ENCODE measurements at places on chromosomes 6 and 20.

DNA sequence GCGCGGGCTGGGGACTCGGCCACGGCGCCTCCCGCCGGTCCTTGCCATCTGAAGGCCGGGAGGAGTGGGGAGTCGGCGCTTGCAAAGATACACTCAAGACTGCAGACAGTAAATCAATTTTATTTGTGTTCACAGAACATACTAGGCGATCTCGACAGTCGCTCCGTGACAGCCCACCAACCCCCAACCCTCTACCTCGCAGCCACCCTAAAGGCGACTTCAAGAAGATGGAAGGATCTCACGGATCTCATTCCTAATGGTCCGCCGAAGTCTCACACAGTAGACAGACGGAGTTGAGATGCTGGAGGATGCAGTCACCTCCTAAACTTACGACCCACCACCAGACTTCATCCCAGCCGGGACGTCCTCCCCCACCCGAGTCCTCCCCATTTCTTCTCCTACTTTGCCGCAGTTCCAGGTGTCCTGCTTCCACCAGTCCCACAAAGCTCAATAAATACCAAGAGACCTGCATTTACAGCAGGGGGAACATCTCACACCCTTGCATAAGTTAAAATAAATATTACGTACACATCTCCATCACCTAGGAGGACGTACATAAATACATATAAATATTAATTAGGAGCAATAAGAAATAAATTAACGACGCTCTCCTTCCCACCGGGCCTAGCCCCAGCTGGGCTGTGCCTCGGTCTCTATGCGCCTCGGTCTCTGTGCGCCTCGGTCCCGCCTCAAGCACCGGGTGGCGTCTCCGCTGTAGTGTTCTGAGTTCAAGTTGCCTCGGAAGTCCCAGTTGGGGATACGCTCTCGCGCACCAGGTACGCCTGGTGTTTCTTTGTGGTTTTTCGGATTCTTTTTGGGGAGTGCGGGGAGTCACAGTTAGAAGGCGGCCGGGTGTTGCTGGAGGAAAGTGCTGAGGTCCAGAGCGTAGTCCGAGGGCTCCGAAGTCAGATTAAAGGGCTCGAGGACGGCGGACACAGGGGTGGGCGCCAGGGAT is 889 bp upstream of the FLOT1 start:
- no peak for DNase-seq

DNA sequence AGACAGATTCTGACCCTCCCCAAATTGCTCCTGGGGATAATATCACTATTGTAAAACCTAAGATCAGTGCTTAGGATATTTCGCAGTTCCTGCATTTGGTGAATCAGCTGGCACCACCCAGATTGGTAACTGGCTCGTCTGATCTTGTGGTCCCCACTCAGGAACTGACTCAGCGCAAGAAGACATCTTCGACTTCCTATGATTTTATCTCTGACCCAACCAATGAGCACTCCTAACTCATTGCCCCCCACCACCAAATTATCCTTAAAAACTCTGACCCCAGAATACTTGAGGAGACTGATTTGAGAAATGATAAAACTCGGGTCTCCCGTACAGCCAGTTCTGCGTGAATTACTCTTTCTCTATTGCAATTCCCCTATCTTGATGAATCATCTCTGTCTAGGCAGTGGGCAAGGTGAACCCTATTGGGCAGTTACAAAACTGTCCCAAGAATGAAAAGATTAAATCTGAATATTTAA is 55.7 kb upstream of the PRND start:
- peak; percentile 21 for DNase-seq

GRCh38 chr20:23251779-23252178 is 98.8 kb upstream of the NXT1 start:
- no peak for DNase-seq

- DNase-seq = no peak
These were observed 168.5 kb upstream of the AKIRIN2 start for GRCh38 chr6:87870556-87870955.

DNA sequence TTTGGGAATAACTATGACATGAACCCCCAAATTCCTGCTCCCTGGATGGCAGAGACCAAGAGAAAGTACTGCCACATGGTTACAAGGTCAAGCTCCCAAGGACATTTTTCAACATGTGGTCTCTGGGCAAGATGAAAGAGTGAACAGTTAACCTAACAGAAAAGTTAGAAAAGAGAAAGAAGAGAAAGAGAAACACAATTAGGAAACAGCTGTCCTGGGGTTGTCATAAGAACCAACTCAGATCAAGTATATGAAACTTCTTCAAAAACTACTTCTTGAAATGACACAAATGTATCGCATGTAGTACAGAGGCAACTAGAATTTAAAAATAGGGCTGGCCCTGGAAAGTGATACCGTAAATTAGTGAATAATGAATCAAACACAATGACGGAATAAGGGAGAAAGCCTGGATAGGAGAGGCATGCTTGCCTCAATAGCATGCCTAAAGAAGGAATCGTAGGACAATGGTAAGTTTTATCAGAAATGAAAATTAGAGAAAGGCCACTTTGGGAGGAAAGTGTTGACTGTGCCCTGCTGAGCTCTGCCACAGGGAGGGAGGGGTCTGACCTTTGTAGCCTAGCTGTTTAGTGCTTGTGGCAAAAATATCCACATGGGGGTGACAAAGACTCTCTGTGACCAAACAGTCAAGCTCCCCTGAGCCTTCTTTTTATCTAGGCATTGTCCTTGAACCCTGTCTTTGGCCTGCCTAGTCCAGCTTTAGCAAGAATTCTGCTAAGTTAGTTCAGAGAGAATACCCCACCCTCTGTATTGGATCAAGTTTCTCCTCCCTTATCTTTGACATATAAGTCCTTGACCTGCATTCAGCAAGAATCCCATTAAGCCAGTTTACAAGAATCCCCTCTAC is 4.3 kb upstream of the DCBLD1 start:
- no peak for DNase-seq

GRCh38 chr6:39891976-39892375 is 42.3 kb downstream of the MOCS1 start:
- no peak for DNase-seq

GRCh38 chr20:51494241-51495110 is 48.0 kb downstream of the NFATC2 start:
- no peak for DNase-seq

- DNase-seq = no peak
These were observed 182.0 kb upstream of the CST7 start for GRCh38 chr20:24766826-24767622.

GRCh38 chr6:12866422-12867029 is 150.0 kb downstream of the PHACTR1 start:
- no peak for DNase-seq

GRCh38 chr6:31394381-31394780 is 9.0 kb upstream of the MICA start:
- DNase-seq = no peak

DNA sequence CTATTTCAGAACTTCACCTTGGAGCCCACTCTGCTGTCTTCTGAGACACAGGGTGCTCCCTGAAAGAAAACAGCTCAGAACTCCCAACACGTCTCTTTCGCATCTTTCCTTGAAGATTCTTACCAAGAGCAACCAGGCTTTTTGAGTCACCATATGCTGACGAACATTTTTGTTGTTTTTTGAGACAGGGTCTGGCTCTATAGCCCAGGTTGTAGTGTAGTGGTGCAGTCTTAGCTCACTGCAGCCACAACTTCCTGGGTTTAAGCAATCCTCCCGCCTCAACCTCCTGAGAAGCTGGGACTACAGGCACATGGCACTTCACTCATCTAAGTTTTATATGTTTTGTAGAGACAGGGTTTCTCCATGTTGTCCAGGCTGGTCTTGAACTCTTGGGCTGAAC is 68.5 kb downstream of the TRMT11 start:
- DNase-seq = no peak

GRCh38 chr6:56046576-56046975 is 171.2 kb upstream of the BMP5 start:
- no peak for DNase-seq

DNA sequence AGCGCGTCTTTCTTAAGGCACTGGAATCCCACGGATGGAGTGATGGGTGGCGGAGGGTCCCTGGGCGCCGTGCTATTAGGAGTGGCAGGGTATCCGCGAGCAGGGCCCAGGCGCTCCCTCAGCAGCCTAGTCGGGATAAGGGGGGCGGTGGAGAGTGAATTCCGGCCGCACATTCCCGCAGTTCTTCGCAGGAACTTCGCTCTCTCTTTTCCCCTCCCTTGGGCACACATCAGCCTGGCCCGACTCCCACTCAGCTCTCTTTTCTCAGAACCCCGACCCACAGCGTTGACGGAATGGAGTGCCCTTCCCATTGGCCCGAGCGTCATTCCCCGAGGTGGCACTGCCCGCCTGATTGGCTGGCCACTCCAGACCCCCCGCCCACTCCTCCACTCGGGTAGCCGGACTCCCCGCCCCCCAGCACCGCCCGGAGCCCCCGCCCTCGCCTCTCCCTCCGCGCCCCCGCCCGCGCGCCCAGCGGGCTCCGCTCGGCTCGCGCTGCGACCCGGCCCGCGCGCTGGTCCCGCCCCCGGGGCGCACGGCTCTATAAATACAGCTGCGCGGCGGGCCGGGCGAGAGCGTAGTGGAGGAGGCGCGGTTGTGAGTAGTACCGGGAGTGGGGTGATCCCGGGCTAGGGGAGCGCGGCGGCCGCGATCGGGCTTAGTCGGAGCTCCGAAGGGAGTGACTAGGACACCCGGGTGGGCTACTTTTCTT is at the start of gene ID4:
TSS of gene ID4 (plus strand) at position 572 of the 712 bp plus-strand sequence. CDS start 385 bp downstream, outside the sequence.
- DNase-seq = no peak

DNA sequence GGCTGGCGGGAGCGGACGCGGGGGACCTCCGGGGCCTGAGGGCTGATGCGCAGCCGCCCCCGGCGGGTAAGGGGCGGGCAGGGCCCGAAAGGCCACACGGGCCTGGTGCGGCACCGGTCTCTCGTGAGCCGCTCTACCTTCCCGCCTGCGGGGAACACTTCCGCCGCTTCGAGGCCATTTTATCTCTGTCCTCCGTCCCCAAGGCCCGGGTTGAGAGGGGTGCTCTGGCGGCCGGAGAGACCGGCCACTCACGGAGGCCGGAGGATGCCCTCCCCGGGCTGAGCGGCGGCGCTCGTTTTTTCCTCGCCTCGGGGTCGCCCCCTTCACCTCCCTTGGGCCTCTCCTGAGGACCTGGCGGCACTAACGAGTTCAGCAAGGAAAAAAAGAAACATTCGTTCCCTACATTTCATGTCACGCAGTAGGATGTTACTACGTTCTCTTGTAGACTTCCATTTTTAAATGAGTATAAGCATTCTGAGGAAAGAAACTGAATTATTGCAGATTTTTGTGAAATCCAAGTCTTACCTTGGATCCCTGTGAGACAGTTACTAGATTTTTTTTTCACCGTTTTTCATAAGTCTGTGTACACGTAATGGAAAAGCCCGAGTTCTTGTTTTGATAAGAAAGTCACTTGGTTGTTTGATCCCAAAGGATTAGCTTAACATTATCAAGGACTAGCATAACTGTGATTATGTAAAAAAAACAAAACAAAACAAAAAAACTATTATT is 575 bp downstream of the WTAP start:
- no peak for DNase-seq

DNA sequence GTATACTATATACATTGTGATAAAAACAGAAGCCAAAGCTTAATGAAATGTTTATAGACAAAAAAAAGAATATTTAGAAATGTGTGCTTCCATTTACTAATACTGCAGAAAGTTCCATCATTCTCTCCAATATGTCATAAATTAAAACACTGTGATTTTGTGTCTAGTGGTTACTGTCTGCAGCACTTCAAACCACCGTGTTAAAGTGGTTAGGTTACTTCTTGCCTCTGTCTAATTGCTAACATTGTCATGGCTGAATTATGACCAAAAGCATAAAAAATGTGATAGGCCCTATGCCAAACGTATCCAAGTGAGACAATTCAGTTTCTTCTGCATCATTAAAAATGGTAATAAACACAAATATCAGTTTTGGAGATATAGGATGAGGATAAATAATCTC is 52.7 kb upstream of the CST5 start:
- no peak for DNase-seq

GRCh38 chr6:90186637-90187371 is 109.8 kb downstream of the BACH2 start:
- DNase-seq = no peak

- DNase-seq = no peak
These were observed 47.4 kb downstream of the PDE10A start for GRCh38 chr6:165615636-165616035.

DNA sequence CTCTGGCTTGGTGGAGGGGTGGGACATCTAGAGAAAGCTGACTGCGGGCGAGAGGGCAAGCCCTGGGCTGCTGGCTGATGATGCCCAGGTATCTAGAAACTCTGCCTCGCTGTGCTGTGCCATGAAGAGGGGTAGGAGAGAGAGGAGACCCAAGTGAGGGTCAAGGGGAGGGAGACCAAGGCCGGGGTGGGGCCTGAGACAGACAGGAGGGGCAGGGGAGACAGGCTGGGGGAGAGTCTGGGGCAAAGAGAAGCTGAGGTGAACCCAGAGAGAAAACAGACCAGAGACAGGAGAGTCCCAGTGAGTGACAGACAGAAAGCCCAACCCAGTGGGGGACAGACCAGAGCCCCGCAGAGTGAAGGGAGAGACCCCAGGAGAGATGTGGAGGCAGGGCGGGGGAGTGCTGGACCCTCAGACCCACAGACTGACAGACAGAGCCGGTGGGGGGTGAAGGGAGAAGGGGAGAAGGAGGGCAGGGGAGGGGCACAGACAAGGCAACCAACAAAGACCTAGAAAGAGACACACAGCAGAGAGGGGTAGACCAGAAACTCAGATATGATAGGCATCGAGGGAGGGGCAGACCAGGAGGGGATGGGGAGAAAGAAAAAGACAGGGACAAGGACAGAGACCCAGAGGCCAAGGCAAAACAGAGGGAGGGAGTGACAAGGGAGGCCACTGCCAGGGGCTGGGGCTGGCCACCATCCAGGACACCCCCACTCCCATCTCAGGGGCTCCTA is 5.9 kb downstream of the TEAD3 start:
- DNase-seq = no peak

DNA sequence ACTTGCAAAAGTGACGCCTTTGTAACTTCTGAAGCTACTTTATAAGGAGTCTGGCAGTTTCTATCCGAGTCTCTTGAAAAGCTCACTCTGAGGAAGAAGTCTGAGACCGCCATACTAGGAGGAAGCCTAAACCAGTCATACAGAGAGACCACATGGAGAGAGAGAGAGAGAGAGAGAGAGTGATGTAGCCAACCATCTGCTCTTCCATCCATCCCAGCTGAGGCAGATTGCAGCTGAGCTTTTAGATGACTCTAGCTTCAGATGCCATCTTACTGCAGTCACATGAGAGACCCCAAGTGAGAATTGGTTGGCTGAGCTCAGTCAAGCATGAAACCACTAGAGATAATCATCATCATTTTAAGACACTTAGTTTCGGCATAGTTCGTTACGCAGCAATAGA is 15.0 kb upstream of the DTNBP1 start:
- no peak for DNase-seq

- DNase-seq = no peak
These were observed 101.3 kb downstream of the OR2B2 start for GRCh38 chr6:27810768-27811450.

DNA sequence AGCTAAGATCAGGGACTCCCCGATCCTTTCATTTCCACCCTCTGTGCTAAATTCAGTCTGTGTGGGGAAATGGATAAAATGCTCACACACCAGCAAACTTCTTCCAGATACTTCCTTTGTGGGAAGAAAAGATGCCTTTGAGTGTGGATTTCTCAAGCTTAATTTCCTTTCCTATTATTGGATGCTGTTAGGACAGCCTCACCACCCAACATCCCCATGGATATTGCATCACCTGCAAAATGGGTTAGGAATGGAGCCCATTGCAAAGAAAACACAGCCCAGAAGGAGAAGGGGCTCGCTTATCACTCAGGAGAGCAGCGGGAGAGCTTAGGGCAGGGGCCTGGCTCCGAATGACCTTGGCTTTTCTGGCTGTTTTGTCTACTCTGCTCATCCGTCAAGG is 272.2 kb downstream of the CDC5L start:
- DNase-seq = no peak

All from activated CD8-positive, alpha-beta memory T cell treated with anti-CD3 and anti-CD28 coated beads for 1 hour (primary cell).